ENCODE measurements at places on chromosomes 1 and 21.

DNA sequence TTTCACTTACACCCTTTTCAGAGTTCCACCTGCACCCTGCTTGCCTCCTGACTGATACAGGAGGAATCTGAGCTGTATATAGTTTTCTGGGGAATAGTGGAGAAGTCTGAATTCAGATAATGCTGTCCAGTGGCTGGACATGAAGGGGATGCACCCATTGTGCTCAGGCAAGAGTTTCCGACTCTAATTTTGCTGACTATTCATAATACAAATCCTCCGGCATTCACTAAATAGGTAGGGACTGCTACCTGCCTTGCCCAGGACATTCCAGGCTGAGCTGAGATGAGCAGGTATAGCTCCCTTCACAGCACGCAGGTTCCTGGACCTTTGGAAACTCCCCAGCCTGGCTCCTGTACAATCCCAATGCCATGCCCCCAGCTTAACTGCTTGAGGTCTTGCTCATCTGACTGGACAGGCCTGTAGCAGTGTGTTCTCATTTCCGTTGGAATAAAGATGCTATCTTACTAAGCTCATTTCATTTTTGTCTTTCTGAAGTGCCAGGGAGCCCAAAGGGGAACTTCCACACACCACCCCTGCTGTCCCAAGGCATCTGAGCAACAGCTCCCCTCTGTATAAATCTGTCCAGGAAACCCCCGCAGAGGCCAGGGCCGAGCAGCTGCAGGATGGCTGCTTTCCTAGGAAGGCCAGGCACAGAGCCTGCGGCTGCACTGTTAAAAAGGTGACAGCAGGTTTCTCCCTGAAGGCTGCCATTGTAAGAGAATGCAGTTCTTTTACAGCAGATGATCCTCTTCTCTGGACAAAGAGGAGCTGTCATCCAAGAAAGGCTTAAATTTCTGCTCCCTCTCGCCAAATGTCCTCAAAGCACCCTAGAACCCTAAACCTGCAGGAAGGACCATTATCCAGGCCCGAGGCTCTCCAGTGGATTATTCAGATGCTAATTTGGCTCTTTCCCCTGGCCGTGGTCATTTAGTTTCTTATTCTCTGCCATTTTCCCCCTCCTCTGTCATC, 21.7 kb upstream of the VASH2 start:
- no peak for DNase-seq

DNA sequence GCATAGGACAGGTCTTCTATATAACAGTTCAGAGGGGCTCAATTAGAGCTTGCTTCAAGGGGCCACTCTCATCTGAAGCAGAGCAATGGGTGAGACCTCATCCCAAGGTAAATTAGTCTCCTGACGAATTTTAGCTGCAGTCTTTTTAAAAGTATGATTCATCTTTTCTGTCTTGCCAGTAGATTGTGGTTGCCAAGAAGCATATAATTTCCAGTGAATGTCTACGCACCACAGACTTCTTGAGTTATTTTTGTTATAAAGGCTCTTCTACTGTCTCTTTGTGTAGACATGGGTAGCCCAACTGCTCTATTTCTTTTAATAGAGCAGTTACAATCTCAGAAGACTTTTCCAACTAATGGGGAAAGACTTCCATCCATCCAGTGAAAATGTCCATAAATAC, 108.9 kb upstream of the FMN2 start:
- no peak for DNase-seq

- DNase-seq: peak; percentile 93
Observed at GRCh38 chr1:160070243-160071163, 543 bp upstream of the KCNJ10 start.

DNA sequence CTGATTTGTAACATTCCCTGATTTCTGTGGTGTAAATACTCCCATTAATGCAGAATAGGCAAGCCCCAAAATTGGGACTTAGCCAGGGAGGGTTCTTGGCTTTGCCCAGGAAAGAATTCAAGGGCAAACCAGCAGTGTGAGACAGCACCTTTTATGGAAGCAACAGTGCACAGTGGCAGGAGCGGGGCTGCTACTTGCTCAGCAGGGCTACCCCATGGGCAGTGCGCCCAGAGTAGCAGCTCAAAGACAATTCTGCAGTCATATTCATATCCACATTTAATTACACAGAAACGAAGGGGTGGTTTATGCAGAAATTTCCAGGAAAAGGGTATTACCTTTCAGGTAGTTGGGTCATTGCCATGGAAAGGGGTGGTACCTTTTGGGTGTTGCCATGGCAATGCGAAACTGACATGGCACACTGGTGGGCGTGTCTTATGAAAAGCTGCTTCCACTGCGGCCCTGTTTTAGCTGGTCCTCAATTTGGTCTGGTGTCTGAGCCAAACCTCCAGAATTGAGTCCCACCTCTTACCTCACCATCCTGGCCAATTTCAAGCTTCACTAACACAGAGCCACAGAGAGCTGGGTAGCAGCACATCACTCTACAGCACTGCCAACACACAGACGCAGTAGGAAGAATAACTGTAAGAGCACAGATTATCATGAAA, 35.9 kb downstream of the FHAD1 start:
- no peak for DNase-seq

DNA sequence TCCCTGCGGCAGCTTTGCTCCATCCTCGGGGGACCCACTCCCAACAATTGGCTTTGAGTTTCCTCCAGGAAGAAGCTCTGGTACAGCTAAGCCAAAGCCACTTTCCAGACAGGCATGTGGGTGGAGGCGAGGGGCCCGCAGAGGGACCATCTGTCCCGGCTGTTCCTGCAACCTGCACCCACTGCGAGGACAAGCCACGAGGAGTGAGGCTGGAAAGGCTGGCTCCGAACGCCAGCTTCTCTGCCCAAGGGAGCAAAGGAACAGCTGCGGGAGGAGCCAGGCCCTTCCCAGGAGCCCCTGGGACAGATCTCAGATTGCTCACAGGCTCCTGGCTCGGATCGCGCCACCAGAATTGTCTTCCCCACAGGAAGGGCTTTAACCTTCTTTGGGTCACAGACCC, 28.3 kb upstream of the PEF1 start:
- no peak for DNase-seq

- no peak for DNase-seq
Observed at GRCh38 chr1:210857146-210857663, 276.7 kb downstream of the KCNH1 start.

GRCh38 chr1:181064011-181064623, 24.4 kb upstream of the IER5 start:
- DNase-seq: no peak

GRCh38 chr1:209797978-209798639, 7.8 kb downstream of the IRF6 start:
- DNase-seq: no peak

- no peak for DNase-seq
Observed at GRCh38 chr1:41474490-41475271, 9.8 kb downstream of the EDN2 start.

GRCh38 chr1:26049531-26050247, 3.8 kb upstream of the SLC30A2 start:
- DNase-seq: no peak

DNA sequence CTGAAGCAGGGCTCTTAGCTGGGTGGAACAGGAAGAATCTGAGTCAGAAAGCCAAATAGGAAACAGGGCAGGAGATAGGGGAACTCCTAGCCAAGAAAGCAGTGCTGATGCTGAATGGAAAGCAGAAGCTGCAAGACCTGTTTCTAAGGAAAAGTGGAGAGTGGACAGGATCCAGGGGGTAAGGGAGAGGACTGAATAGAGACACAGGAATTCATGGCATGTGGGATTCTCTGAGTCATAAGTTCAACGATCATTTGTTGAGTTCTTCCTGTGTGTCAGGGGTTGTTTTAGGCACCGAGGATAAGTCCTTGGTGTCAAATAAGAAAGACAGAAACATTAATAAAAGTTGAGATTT, 153.8 kb upstream of the FGGY start:
- no peak for DNase-seq

DNA sequence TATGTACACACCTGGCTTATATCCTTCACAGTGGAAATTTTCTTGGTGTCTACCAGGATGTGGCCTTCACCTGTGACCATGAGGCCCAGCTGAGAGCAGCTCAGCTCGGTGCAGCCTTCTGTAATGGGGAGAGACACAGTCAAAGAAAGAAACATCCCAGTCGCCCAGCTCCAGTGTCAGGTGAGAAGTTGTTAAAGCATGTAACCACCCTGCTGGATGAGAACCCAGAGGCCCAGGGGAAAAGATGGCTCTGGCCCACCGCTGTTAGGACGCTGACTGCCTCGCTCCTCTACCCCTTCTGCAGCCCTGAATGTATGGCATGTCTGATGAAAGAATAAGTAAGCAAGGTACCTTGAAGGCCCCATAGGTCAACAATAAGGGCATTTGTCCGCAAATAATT, 52.7 kb downstream of the SCCPDH start:
- no peak for DNase-seq

DNA sequence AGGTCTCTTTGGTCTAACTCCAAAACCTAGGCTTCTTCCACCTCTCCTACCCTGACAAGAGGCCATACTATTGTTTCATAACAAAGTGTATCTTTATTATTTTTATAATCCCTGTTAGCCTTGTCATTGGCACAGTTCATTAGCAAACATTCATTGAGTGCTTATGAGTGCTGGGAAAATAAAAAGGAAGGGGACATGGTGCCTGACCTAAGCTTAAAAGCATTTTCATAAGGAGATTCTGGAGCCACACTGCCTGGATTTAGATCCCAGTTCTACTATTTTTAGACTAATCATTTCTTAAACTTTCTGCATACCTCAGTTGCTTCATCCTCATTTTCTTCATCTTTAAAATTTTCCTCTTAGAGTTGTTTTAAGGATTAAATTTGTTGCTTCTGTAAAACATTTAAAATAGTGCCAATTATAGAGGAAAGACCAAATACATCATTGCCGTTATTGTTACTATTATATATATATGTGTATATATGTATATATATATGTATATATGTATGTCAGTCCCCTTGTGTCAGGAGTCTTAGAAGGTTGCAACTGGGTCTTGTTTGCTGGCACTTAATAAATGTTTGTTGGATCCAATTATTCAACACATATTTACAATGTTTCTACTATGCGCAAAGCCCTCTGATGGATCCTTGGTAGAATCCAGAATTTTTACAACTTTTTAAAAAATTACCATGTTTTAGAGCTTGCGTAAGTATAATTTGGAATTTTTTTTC, 250.9 kb upstream of the SGIP1 start:
- no peak for DNase-seq

DNA sequence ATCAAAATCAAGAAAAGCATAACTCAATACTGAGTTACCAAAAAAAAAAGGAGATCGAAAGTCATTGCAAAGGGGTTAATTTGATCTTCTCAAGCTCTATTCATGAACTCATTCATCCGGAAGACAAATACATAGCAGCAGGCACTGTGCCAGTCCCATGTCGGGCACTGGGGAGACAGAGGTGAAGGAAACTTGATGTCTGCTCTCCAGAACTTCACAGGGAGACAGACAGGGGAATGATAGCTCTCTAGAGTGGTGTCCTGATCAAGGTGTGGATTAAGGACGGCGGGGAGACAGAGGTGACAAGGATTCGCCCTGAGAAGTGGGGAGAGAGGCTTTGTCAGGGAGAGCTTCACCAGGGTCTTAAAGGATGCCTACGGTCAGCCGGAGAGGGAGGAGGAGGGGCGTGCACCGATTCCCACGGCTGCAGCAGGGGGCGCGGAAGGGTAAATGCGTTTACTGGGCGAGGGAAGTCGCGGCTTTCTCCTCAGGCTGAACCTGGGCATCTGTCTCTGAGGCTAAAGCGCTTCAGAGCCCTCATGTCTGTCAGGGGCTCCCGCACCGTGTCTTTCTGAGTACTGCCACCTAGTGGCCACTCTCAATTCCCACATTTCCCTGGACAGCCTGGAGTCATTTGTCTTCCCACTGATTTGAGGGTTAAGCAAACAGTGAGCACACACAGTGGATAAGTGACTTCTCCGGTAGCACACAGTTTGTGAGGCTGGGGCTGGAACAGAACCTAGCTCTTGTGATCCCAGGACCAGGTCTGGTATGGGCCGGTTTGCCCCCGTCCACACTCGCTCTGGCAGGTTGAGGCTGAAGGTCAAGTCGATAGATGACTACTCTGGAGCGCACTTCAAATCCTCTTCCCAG, 152.8 kb downstream of the TENT5C start:
- DNase-seq: peak; percentile 80

DNA sequence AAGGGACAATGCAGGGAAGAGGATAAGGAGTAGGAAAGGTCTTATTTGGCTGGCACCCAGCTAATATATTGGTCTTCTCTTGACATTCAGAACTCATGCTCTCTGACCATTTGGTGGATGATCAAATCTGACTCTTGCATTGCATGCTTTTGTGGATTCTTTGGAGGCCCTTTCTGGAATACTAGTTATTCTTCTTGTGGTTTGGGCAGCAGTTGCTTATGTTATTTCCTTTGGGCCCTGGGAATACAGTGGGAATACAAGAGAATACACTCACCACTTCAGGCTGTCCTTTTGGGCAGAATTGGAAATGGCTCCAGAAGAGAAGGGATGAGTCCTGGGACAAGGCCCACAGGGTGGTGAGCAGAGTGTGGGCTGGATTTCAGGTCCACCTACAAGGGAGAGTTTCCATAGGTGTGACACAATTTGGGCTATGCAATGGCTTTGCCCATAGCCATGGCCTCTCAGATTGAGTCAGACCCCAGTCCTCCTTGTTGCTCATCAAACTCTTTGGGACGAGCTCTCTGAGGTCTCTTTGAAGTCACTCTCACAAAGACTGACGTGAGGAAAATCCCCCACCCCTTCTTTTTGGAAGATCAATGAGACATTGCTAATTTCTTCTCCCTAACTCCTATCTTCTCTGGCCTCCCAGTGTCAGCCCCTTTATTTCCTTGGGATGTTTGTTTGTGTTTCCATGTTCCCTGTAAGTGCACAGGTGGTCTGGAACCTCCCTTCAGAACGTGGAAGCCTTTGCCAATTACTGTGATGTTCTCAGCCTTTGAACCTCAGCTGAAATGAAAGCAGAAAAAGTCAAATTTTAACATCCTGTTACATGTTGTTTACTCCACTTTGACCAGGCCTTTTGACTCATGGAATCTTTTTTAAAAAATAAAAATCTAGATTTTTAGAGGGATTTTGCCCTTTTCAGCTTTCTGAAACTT, 19.4 kb downstream of the HSD11B1 start:
- DNase-seq: no peak

GRCh38 chr21:42012344-42012743, 2.2 kb upstream of the ZBTB21 start:
- DNase-seq: no peak

DNA sequence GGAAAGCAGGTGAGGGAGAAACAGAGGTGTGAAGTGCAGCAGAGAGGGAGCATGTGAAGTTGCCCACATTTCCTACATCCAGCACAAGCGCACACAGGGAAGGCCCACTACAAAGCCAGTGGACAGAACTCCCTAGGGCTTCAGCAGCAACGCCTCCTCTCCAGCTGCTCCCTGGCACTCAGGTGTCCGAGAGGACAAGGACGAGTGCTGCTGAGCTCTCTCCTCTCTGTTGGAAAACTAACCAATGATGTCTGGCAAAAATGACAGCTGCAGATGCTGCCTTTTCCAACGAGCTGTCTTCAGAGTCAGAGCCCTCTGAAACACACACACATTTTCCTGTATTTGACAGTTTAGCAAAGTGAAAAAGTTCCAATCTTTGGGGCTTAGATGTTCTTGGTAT, 86.8 kb downstream of the HSF2BP start:
- DNase-seq: no peak

GRCh38 chr1:231940116-231940515, 313.5 kb downstream of the DISC1 start:
- no peak for DNase-seq

GRCh38 chr1:41582004-41582325, 97.5 kb upstream of the EDN2 start:
- no peak for DNase-seq

- no peak for DNase-seq
Observed at GRCh38 chr21:25453524-25453923, 153.8 kb downstream of the MRPL39 start.

All from DND-41 (cell line).